Lung (tissue), 17 donors: ENCODE measurements at places on chromosomes 6 and 20. TPM values are rescaled to one million over a fixed set of nuclear protein-coding genes. Genes with fewer than 3 reads are reported as not detected.

EYA4 gene
- total RNA-seq: 7.4 TPM

RFX6 gene
- total RNA-seq: 1.5 TPM

SPEF1 gene
- 11.7 TPM for total RNA-seq

PAX1 gene
- total RNA-seq: not detected

BPIFA1 gene
- 0.48 TPM for total RNA-seq

F13A1 gene
- 69.9 TPM for total RNA-seq

LY6G6D gene
- not detected for total RNA-seq

C4B gene
- 170 TPM for total RNA-seq

FKBP5 gene
- total RNA-seq: 184 TPM

CST9 gene
- not detected for total RNA-seq

- H3K4me1 ChIP-seq: peaks cover 26% of the 10 kb centered on the region
- peak; percentile 21 for DNase-seq
- no peaks in the 10 kb centered on the region for H3K27me3 ChIP-seq
- no peaks in the 10 kb centered on the region for H3K36me3 ChIP-seq
Observed at GRCh38 chr6:55567558-55567957, 11.4 kb downstream of the HMGCLL1 start.

DNA sequence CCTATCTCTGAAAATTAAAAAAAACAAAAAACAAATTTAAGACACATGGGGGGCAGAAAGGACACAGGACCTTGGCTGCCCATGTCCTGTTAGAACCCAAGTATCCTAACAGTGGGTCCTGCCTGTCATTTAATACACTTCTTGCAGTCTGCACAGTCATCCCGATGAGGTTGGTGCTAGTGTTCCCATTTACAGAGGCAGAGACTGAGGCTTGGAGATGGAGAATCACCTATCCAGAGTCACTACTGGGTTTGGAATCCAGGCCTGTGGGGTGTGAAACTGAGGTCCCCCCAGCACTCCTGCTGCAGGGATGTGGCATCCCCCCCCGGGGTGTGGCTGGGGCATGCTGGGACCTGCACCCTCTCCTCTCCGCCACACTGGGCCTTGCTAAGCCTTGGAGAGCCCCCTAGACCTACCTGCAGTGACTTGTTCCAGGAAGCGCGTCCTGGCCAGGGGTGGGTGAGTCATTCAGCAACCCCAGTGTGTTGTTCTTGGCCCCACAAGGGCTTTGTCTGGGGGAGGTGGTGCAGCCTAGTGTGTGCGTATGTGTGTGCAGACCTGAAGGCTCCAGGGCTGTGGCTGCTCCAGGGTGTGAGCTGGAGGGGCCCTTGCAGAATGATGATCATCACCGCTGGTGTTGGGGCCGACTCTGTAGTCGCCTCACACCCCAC, 49.7 kb downstream of the BCAS4 start:
- H3K27ac ChIP-seq: no peak overlapping the region
- no peaks in the 10 kb centered on the region for H3K27me3 ChIP-seq
- no peak overlapping the region for H3K4me3 ChIP-seq
- no peaks in the 10 kb centered on the region for H3K36me3 ChIP-seq

- H3K4me1 ChIP-seq: peaks cover 2% of the 10 kb centered on the region
- DNase-seq: no peak
- no peaks in the 10 kb centered on the region for H3K36me3 ChIP-seq
- H3K4me3 ChIP-seq: peak overlapping the region; percentile 55
- peak overlapping the region; percentile 91 for H3K27ac ChIP-seq
Observed at GRCh38 chr6:16762268-16762549, 949 bp upstream of the ATXN1 start.

- peak within 1 kb of the TSS; percentile 64 for H3K4me3 ChIP-seq
- DNase-seq: peak; percentile 97
- H3K4me1 ChIP-seq: peaks cover 14% of the 10 kb centered on the region
- H3K27ac ChIP-seq: peak within 1 kb of the TSS; percentile 95
- no peaks in the 10 kb centered on the region for H3K27me3 ChIP-seq
- no peaks in the 10 kb centered on the region for H3K36me3 ChIP-seq
Observed at GRCh38 chr6:2841264-2842138, at the start of gene SERPINB1. TSS of gene SERPINB1 (minus strand) at chr6:2841863. CDS start at chr6:2840586, 1,277 bp downstream.

GRCh38 chr6:73085443-73085871, 139.8 kb downstream of the KHDC1L start:
- no peaks in the 10 kb centered on the region for H3K27me3 ChIP-seq
- H3K4me1 ChIP-seq: no peaks in the 10 kb centered on the region
- no peak overlapping the region for H3K27ac ChIP-seq
- no peak overlapping the region for H3K4me3 ChIP-seq

DNA sequence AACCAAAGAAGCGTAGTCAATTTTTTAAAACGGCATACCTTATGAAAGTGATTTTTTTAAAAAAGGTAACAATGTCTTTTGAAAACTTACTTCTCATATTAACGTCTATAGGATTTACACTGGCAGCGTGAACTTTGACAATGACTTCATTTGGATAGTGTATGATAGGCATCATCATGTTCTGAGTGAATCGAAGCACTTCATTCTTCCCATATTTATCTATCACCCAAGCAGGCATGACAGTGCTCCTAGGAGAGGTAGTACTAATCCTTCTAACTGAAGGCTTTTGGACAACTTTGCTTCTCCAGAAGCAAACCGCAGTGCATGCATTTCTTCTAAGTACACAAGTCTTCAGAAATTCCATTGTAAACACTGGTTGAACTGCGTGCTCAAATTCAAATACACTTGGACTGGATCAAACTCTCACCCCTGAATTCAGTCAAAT, 618 bp downstream of the RTN4IP1 start:
- DNase-seq: no peak
- H3K4me1 ChIP-seq: no peaks in the 10 kb centered on the region
- peak overlapping the region; percentile 95 for H3K4me3 ChIP-seq
- no peaks in the 10 kb centered on the region for H3K36me3 ChIP-seq
- H3K27ac ChIP-seq: no peak overlapping the region

- DNase-seq: no peak
- no peak overlapping the region for H3K27ac ChIP-seq
- H3K4me1 ChIP-seq: no peaks in the 10 kb centered on the region
- no peak overlapping the region for H3K4me3 ChIP-seq
- H3K36me3 ChIP-seq: no peaks in the 10 kb centered on the region
Observed at GRCh38 chr6:27281105-27281539, 31.0 kb downstream of the POM121L2 start.

- H3K4me1 ChIP-seq: peaks cover 2% of the 10 kb centered on the region
- no peak overlapping the region for H3K27ac ChIP-seq
- no peaks in the 10 kb centered on the region for H3K36me3 ChIP-seq
- H3K4me3 ChIP-seq: no peak overlapping the region
Observed at GRCh38 chr6:158095031-158095430, 73.0 kb downstream of the SERAC1 start.

DNA sequence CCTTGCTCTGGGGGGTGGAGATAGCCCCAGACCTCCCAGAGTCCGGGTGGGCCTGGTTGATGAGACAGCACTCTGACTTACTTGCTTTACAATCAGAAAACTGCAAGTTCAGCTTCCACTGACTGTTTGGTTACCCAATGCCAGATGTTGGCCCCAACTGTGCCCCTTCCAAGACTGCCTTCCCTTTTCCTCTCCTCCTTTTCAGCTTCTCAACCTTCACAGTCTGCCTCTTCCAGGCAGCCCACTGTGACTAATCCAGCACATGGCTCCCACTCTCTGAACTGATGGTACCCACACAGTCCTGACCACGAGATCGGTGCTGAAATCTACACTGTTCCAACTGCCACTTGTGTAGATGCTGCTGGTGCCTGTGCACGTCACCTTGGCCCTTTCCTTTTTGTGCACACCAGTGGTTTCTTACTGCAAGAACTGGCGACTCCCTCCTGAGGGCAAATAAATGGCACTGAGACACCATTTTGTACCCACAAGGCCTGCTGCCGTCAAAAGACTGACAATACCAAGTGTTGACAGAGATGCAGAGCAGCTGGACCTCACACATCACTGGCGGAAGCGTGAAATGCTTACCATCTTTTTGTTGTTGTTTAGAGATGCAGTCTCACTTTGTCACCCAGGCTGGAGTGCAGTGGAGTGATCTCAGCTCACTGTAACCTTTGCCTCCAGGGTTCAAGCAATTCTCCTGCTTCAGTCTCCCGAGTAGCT, 1.8 kb upstream of the ARFGAP1 start:
- H3K4me3 ChIP-seq: no peak overlapping the region
- no peaks in the 10 kb centered on the region for H3K36me3 ChIP-seq
- no peaks in the 10 kb centered on the region for H3K27me3 ChIP-seq
- peaks cover 20% of the 10 kb centered on the region for H3K4me1 ChIP-seq
- no peak for DNase-seq

DNA sequence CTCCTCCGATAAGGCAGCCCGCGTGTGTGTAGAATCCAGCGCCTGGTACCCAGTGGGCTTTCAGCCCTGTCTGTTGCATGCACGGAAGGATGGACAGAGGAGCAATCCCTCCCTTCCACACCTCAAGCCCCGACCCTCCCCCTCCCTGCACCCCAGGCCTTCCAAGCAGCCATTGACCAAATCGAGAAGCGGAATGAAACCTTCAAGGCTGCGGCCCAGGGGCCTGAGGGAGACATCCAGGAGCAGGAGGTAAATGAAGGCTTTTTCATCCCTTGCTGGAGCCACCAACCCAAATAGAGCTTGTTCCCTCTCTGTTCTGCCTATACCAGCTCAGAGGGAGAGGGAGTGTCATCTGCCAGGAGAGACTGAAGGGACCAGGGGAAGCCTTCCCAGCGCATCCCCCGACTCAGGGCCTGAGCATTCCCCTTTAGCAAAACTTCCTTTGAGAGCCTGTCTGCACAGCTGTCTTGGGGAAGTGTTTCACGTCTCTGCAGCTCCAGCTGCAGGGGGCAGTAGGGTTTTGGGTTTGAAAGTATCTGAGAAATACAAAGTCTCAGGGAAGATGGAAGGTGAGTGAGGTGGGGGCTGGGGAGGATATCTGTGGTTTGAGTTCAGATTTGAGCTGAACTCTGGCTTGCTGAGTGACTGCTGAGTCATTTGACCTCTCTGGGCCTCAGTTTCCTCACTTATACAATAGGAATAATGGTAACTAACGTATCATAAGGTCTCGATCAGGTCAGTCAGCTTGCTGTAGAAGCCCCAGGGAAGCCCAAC, 16.1 kb downstream of the FGD2 start:
- H3K4me3 ChIP-seq: no peak overlapping the region
- H3K4me1 ChIP-seq: no peaks in the 10 kb centered on the region
- H3K36me3 ChIP-seq: no peaks in the 10 kb centered on the region
- H3K27ac ChIP-seq: no peak overlapping the region

DNA sequence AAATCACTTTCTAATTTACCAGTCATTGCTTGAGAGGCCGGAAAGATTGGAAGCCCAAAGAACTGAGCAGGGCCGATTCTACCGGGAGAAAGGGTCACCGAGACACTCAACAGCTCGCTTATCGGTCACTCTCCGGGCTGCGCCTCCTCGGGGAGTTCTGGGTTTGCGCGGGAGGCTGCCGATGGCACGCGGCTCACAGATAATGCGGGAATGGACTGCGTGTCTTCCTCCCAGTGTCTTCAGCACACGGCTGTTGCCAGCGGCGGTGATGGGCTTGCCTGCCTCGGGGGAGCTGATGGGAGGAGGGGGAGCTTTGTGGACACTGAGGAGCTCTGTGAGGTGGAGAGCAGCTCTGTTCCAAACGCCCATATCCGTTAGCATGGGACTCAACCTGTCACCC, 314.6 kb downstream of the CDH4 start:
- no peaks in the 10 kb centered on the region for H3K27me3 ChIP-seq
- H3K4me3 ChIP-seq: no peak overlapping the region
- H3K4me1 ChIP-seq: no peaks in the 10 kb centered on the region
- no peaks in the 10 kb centered on the region for H3K36me3 ChIP-seq
- no peak for DNase-seq

DNA sequence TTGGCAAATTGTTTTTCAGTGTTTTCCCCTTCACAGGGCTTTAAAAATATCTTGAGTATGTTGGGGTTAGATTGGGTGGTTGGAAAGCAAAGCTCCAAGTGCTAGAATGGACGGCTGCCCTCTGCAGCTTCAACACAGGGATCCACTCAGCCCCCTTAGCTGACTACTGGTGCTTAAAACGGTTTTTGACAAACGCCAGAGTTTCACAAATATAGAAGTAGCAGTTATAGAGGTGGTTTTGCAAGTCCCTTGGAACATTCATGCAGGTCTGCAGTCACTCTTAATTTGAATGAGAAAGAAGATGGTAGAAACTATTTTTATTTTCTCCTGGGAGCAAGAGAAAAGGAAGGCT, 175.9 kb downstream of the ARID1B start:
- no peaks in the 10 kb centered on the region for H3K27me3 ChIP-seq
- no peak overlapping the region for H3K4me3 ChIP-seq
- no peak for DNase-seq
- H3K4me1 ChIP-seq: peaks cover 14% of the 10 kb centered on the region
- no peaks in the 10 kb centered on the region for H3K36me3 ChIP-seq

DNA sequence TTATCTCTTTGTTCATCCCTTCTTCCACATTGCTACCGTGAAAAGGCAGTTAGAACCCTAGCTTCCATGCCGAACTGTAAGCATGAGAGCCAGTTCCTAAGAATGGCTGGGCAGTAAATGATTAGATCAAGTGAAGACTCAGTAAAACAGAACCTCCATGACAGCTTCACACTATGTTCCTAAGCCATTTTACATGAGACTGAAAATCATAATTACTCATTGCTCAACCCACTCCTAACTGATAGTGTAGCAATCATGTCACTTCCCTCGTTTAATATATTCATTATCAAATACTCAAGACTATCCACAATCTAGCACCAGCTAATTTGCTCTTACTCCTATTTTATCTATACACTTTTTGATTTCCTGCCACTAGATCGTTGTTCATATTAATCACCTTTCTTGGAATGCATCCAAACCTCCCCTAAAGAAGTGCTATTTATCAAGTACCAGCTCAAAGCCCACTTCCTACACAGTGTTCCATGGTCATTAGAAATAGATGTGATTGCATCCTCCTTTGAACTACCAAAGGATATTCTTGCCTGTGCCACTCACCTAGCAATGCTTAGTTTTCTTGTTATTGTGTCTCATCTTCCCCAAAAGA, 6.0 kb downstream of the TMEM30A start:
- no peaks in the 10 kb centered on the region for H3K27me3 ChIP-seq
- peaks cover 38% of the 10 kb centered on the region for H3K4me1 ChIP-seq
- no peak overlapping the region for H3K27ac ChIP-seq

- H3K36me3 ChIP-seq: no peaks in the 10 kb centered on the region
- peak; percentile 39 for DNase-seq
- peak overlapping the region; percentile 54 for H3K27ac ChIP-seq
- H3K4me1 ChIP-seq: peaks cover 11% of the 10 kb centered on the region
Observed at GRCh38 chr6:107458672-107459282, 587 bp downstream of the PDSS2 start.

- no peak overlapping the region for H3K27ac ChIP-seq
- H3K36me3 ChIP-seq: no peaks in the 10 kb centered on the region
- H3K4me1 ChIP-seq: no peaks in the 10 kb centered on the region
- peak; percentile 90 for DNase-seq
Observed at GRCh38 chr6:66179361-66179760, 472.3 kb upstream of the EYS start.

GRCh38 chr6:134005800-134006199, 46.6 kb downstream of the SLC2A12 start:
- no peak for DNase-seq
- H3K4me1 ChIP-seq: peaks cover 6% of the 10 kb centered on the region
- H3K27me3 ChIP-seq: no peaks in the 10 kb centered on the region
- no peak overlapping the region for H3K27ac ChIP-seq
- no peaks in the 10 kb centered on the region for H3K36me3 ChIP-seq
- no peak overlapping the region for H3K4me3 ChIP-seq

- H3K27me3 ChIP-seq: no peaks in the 10 kb centered on the region
- no peaks in the 10 kb centered on the region for H3K36me3 ChIP-seq
- H3K4me1 ChIP-seq: no peaks in the 10 kb centered on the region
Observed at GRCh38 chr6:109031416-109031815, 63.2 kb downstream of the SESN1 start.
